ENCODE measurements at places on chromosomes 7 and 10.

DNA sequence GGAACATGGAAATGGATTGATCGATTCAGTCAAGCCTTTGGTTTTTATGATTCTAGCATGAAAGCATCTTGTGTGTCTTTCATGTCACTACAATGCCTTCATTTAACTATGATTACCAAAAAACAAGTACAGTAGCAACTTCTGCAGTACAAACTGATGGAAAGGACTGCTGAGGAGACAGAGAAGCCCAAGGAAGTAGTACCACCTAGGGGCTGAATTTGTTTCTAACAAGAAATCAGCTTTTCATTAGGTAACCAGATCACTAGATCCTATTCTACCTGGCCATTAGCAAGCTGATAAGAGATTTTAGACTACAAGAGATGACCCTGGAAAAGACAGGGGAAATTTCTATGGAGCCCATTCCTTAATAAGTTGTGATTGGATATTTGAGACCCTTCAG, 3.2 kb upstream of the IFIT1 start:
- DNase-seq: no peak

GRCh38 chr10:114471906-114472876, 67.9 kb upstream of the AFAP1L2 start:
- DNase-seq: no peak

DNA sequence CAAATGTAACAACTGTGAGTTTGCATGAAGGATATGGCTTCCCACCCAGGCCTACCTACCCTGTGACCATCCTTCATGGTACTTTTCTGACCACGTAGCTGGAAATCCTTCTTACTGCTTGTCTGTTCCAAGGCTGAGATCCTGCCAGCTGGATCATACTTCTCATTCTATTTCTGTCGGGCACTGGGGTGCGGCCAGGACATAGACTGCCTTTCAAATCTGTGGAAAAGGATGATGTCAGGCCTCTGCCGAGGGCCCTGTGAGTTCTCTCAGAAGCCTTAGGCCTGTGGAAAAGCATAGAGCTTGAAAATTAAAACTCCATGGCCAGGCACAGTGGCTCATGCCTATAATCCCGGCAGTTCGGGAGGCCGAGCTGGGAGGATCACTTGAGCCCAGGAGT, 10.0 kb downstream of the VWC2 start:
- DNase-seq: peak; percentile 82

- DNase-seq: peak; percentile 72
Observed at GRCh38 chr10:88147000-88147798, 283.8 kb downstream of the PTEN start.
